ENCODE measurements at places on chromosomes 12 and 14. TPM values are rescaled to one million over a fixed set of nuclear protein-coding genes. Genes with fewer than 3 reads are reported as not detected.

The CCDC197 gene
- total RNA-seq, result not detected

The GLIPR1 gene
- 150 TPM for total RNA-seq

The FGFR1OP2 gene
- total RNA-seq, result 41.0 TPM

The CARMIL3 gene
- total RNA-seq, result under 0.01 TPM

The LGR5 gene
- 0.79 TPM for total RNA-seq
